ENCODE measurements at places on chromosomes 6 and 20.
A peak's percentile ranks its signal among the peaks of the same experiment; 100 is the strongest.

GRCh38 chr20:32034581-32035425 is 17.2 kb upstream of the HCK start:
- no peak for DNase-seq

- DNase-seq, result no peak
Observed at GRCh38 chr6:140462076-140462452, 1087.6 kb upstream of the CITED2 start.

- DNase-seq, result no peak
Observed at GRCh38 chr20:20102163-20102562, 49.8 kb downstream of the CFAP61 start.

DNA sequence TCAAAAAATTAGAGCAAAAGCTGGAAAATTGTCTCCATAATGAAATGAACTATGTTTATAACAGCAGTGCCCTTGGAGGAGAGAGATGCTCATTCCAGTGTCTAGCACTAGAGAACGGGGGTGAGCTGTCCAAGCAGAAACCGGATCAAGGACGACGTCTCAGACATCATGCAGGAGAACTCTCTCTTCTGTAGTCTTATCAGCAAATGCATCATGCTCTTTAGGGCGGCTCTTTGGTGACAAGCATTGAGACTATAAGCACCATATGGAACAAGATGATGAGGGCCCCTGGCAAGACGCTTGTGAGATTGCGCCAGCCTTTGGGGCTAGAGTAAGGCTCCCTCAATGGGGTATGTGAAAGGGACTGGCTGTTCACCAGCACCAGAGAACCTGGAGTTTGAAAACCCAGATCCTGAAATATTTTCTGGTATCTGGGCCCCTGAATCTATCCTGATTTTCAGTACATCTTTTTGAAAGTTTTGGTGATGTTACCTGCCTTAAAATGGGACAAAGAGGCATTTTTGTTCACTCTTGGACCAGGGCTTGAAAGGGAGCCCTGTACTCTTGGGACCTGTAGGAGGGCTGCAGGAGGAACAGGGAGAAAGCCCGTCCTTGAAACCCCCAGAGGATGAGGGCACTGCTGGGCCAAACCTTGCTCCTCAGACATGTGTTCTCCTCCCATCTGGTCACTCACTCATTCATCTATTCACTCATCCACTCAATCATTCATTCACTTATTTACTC is 127.6 kb downstream of the TTLL2 start:
- no peak for DNase-seq

DNA sequence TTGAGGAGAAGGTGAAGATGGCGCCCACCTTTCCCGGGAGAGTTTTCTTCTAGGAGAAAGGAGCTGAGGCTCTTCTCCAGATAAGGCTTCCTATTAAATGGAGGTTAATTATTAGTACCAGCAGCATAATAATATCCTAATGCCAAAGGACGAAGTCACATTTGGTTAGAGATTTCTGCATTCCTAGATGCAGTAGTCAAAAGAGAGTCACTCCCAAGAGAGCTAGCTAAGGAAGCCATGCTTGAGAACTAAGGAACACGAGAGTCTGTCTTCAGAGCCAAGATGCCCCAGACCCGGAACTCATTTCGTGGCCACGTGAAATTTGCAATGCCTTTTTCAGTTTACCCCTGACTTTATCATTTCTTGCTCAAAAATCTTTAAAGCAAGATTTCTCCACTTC is 132.7 kb downstream of the TSHZ2 start:
- no peak for DNase-seq

DNA sequence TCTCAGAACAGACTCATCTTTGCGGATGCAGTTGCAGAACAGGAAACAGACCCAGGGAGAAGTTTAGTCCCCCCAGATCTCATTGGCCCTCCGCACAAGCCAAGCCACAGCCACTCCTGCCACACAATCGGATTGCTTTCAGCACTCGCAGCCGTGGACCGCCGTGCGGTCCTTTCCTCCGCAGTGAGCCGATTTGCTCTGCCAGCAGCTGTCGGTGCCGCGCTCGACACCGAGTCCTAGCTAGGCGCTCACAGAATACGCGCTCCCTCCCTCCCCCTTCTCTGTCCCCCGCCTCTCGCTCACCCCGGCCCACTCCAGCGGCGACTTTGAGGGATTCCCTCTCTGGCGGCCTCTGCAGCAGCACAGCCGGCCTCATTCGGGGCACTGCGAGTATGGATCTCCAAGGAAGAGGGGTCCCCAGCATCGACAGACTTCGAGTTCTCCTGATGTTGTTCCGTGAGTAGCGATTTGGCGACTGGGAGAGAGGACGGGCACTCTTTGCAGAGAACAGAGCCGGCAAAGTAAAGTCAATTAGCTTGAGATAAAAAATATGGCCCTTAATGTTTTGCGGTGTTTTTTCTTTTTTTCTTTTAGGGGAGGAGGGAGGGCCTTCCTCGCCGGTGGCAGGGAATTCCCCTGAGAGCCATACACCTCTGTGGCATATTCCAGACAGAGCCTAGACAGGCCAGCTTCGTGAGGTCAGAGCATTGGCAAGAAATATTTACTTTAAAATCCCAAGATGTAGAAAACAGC is at the start of gene LAMP5:
TSS of gene LAMP5 (plus strand) at position 130 of the 753 bp plus-strand sequence. CDS start at position 393, 263 bp downstream.
- no peak for DNase-seq

GRCh38 chr6:157471895-157472686 is 91.1 kb downstream of the ZDHHC14 start:
- DNase-seq, result no peak

- DNase-seq, result no peak
Observed at GRCh38 chr20:58078741-58079522, 149.5 kb downstream of the ANKRD60 start.

DNA sequence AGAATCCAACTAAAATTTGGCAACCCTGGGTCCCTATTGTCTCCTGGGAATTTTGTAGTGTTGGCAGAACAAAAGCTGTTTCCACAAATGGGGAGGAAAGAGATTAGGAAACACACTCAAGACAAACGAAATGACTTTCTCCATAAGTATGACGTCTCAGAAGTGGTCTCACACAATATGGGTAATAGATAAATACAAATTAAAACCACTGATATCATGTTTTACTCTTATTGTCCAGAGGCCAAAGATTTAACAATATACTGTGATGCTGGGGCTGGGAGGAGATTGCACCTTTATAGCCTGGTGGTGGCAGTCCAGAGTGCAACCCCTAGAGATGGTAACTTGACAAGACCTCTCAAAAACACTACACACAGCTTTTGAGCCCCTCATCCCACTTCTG is 18.6 kb downstream of the FKBP1A start:
- no peak for DNase-seq

DNA sequence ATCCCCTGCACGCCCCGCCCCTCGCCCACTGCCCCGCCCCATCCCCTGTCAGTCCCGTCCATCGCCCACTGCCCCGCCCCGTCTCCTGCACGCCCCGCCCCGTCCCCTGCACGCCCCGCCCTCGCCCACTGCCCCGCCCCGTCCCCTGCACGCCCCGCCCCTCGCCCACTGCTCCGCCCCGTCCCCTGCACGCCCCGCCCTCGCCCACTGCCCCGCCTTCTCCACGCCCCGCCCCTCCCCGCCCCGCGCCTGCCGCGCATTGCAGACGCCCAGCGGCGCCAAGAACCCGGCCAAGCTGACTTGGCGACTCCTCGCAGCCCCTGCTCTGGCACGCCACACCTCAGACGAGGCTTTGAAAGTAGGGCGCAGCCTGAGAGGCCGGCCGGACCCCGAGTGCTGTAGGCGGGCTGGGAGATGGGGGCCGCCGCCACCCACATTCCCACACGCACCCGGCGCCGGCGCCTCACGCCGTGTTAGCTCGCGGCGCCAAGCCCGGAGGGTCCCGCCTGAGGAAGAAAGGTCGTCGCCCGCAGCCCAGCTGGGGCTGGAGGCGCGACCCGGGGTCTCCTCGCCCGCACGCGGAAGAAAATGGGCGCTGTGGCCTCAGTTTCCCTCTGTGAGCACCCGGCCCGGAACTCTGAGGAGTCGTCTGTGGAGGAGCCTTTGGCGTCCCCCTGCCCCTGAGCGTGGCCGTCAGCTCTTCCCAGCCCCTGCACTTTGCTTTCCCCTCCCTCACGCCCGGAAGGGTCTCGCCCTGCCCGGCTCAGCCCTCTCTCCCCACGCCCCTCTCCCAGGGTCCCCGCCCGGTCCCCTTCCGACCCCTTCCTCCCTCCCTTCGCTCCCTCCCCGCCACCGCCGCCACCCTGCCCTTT is at the start of gene RAD21L1:
TSS of gene RAD21L1 (plus strand) at position 262 of the 872 bp plus-strand sequence. CDS start 2,410 bp downstream, outside the sequence.
- peak; percentile 76 for DNase-seq

- no peak for DNase-seq
Observed at GRCh38 chr6:85126485-85127167, 323.3 kb upstream of the NT5E start.

DNA sequence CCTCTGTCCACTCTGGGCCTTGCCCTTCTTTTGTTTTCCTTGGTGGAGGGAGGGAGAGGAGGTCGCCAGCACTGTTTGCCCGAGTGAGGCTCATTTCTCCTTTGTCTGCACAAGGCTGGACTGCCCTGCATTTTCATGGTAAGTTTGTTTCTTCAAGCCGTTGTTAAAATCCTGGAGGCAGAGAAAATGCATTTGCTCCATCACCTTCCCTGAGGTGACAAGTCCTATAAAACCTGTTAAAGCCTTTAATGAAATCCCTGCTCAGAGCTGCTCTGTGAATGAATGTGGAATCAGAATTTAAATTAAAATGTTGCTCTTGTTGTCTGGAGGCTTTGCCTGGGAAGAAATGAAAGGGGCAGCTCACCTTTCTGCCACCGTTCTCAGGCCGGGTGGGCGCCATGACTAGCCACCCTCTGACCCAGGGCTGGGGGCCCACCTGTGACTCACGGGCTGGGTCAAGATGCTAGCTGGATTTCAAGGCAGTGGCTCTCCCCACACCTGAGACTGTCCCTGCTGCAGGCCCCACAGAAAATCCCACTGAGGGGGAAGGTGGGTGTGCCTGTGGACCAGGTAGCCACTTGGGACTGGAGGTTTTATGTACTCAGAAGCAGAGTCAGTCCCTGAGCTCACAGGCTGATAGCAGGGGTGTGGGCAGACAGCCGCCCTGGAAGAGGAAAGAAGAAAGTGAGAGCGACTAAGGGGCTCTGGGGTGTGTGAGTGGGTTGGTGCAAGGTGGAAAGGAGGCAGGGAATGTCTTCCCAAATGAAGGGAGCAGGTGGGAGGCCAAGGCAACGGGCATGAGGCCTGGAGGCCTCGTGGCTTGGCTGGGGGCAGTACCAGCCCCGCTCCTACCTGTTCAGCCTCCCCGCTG is 24.0 kb upstream of the MYT1 start:
- DNase-seq, result no peak

GRCh38 chr20:45827712-45828111 is 600 bp upstream of the TNNC2 start:
- DNase-seq, result no peak

GRCh38 chr20:45096781-45097180 is 4.1 kb downstream of the KCNS1 start:
- no peak for DNase-seq

GRCh38 chr20:50108556-50109235 is 4.3 kb downstream of the UBE2V1 start:
- no peak for DNase-seq

DNA sequence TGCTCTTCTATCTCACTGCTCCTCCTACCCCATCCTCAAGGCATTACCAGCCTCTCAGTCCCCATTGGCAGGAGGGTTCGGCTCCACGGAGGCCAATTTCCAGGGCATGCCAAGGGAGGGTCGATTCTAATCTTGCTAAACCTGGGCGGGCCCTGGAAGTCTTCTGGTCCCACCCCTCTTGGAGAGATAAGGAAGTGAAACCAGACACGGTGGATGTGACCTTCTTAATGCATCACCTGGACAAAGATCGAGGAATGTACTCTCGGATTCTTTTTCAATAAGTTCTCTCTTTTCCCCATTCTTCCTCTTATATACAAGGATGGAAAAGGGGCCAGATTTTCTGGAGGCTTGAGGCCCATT is 112.2 kb upstream of the ARMC2 start:
- DNase-seq, result no peak

DNA sequence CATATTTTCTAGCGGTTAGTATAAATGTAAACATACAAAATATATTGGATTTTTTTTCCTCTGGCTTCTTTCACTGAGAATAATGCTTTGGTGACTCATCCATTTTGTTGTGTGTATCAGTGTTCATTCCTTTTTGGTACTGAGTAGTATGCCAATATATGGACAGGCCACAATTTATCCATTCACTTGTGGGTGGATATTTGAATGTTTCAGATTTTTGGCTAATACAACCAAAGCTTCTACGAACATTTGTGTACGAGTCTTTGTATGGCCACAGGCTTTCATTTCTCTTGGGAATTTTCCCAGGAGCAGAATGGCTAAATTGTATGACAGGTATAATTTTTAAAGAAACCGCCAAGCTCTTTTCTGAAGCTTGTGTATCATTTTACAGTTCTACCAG is 677.5 kb downstream of the HDGFL1 start:
- DNase-seq, result no peak

- DNase-seq, result no peak
Observed at GRCh38 chr6:140641412-140641811, 1267.0 kb upstream of the CITED2 start.
